Liver (tissue), 10 donors: ENCODE measurements at places on chromosomes 1 and 21. TPM values are rescaled to one million over a fixed set of nuclear protein-coding genes. Genes with fewer than 3 reads are reported as not detected.

ATP6V1G3 gene
- total RNA-seq: not detected

CYP4Z1 gene
- 0.09 TPM for total RNA-seq

SLAMF8 gene
- total RNA-seq: 0.28 TPM

TRIM62 gene
- total RNA-seq: 1.3 TPM

C1orf185 gene
- total RNA-seq: not detected

HHAT gene
- 1.7 TPM for total RNA-seq

MEX3A gene
- 1.3 TPM for total RNA-seq

TMPRSS3 gene
- total RNA-seq: not detected

LRRN2 gene
- total RNA-seq: 0.42 TPM

TSPEAR gene
- not detected for total RNA-seq

TACSTD2 gene
- total RNA-seq: 0.61 TPM

COQ8A gene
- 24.4 TPM for total RNA-seq

DNAH14 gene
- total RNA-seq: 12.5 TPM
